NCI-H82 (cell line): ENCODE measurements at places on chromosomes 6 and 20.

- DNase-seq, result no peak
Observed at GRCh38 chr6:130814506-130814905, 12.7 kb upstream of the SMLR1 start.

GRCh38 chr20:15487030-15487429, 1086.2 kb downstream of the KIF16B start:
- DNase-seq, result no peak

DNA sequence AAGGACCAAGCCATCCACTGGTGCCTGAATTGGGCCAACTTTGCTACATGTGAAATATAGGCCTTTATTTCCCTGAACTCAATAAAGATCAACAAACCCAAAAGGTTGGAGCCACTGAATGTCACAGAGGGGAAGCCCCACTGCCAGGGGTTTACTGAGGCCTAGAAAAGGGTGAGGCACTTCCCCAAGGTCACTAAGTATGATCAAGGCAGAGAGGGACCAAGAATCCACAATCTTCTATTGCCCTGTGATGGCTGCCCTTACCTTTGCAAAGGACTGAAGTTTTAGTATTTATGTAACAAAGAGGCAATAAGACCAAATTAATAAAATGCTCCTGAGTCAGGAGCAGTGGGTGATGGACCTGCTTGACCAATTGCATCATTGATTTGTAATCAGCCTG, 18.0 kb downstream of the TREM1 start:
- DNase-seq, result no peak

GRCh38 chr6:105835373-105835772, 250.8 kb upstream of the PRDM1 start:
- DNase-seq, result peak; percentile 78

GRCh38 chr20:33113387-33113908, 34.0 kb downstream of the BPIFB4 start:
- no peak for DNase-seq

DNA sequence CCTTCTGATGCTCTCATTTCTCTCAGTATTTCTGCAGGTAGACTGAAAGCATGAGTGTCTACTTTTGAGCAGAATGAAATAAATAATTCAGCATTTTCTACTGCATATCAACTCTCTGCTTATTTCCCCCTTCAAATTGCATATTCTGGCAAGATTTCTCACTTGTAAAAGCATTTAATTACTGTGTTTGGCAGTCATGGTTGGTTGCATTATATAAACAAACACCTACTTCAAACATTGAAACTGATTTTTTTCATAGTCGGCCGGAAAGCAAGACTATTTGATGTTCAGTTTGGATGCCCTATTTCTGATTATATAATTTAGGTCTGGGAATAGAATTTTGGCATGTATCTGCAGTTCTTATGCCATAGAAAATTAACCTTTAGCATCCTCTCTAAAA, 73.1 kb downstream of the PLEKHG1 start:
- no peak for DNase-seq

DNA sequence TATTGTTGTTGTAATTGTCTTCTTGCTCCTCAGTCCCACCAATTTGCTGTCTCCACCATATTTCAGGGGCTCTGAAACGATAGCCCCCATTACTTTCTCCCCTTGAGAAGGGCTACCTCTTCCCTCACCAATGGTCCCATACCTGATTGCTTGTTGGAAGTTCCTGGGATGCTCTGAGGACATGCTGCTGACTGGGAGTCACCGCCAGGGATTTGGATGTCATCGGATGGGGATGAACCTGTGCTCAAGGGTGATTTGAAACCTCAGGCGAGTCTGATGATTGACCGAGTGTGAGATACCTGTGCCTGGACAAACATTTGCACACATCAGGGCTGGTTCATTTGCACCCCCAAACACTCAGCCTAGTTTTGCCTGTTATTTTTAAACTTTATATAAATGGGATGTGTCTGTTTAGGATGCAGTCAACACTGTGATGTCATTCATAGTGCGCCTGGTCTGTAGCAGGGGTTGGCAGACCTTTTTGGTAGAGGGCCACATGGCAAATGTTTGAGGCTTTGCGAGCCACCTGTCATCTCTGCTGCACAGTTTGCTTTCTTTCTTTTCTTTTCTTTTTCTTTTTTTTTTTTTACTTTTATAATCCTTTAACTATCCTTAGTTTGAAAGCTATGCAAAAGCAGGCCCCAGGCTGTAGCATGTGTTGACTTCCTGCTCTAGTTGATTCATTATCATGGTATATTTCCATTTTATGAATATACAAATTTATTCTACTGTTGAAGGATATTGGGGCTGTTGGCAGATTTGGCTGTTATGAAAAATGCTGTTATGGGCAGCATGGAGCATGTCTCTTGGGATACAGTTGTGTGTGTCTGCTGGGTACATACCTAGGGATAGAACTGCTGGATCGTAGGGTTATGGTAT, 118.5 kb upstream of the PHACTR3 start:
- DNase-seq, result no peak

DNA sequence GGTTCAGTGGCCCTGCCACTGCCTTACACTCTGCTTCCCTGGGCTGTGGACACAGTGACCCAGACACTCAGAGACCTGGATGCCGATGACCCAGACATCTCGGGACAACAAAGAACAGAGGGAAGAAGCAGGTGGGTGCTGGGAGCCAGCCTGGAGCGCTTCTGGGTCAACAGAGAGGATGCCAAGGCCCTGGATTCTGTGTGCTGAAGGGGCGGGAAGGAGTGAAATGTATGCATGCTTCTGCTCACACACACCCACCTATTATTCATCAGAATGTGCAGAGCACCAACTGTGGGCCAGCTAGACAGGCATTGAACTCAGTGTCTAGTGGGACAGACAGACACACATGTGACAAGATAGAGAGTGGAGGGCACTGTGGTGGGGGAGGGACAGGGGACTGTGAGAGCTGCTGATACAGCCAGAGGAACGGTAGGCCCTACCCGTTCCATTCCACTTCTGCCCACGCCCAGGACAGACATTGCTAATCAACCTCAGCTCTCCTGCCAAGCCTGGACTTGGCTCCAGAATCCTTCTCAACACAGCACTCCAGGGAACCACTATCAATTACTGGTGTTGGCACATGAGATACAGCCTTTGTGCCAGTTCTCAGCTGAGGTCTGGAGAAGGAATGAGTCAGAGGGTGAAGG, 20.2 kb downstream of the KCNK15 start:
- no peak for DNase-seq

DNA sequence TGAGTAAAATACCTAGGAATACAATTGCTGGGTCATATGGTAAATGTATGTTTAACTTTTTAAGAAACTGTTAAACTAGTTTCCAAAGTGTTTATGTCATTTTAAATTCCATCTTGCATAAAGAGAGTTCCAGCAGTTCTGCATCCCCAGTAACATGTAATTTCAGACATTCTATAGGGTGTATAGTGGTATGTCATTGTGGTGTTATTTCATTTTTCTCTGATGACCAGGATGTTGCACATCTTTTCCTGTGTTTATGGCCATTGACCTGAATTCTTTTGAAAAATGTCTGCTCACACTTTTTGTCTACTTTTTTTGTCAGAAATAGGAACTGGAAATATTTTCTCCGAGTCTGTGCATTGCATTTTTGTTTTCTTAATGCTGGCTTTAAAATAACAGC, 128.9 kb downstream of the TMEM200A start:
- DNase-seq, result no peak

DNA sequence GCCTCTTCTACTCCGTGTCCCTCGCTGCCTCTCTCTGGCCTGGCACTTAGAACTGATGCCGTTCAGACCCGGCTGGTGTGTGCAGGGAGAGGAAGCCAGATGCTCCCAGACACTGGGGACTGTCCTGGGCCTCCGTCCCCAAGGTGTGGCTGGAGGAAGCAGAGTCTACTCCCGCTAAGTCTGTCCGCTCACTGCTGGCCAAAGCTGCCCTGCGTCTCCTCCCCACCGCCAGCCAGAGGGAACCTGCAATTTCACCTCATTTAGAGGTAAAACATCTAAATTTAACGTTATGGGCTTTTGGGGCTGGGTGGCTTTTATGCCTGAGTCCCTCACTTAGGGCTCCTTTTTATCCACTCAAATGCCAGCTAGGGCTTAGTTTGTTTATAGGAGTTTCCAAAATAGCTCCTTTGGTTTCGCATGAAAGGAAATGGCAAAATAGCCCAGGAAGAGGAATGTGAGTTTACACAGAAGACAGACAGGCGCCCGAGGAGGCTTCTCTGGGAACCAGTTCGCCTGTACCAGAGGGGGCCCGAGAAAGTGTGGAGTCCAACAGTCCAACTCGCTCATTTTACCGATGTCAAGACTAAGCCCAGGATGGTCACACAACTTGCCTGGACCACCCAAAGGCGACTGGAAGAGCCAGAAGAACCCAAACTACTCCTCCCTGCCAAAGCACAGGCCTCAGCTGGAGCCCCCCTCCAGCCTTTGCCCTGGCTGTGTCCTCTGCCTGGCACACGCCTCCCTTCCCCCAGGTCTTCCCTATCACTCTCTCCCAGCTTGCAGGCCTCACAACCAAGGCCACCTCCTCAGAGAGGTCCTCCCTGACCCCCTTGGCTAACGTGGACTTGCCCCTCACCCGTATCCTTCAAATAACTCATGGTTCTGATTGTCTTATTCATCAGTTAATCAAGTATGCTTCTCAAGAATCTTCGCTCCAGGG, 54.5 kb downstream of the RIPOR3 start:
- DNase-seq, result no peak

DNA sequence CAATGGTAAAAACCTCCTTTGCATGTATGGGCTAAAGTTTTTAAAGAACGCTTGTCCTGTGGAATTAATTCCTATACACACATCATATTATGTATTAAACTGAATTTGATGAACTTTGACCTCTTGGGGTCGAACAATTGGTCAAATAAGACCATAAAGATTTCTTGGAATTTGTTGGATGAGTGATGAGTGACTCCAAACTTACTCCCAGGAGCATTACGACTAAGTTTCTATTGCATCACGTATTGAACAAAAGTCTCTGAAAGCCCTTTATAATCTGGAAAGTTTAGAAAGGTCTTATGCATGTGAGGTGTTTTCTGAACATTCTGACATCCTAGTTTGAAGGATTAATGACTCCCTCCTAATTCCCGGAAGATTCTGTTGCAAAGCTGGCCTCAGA, 126.9 kb upstream of the BMP5 start:
- no peak for DNase-seq

DNA sequence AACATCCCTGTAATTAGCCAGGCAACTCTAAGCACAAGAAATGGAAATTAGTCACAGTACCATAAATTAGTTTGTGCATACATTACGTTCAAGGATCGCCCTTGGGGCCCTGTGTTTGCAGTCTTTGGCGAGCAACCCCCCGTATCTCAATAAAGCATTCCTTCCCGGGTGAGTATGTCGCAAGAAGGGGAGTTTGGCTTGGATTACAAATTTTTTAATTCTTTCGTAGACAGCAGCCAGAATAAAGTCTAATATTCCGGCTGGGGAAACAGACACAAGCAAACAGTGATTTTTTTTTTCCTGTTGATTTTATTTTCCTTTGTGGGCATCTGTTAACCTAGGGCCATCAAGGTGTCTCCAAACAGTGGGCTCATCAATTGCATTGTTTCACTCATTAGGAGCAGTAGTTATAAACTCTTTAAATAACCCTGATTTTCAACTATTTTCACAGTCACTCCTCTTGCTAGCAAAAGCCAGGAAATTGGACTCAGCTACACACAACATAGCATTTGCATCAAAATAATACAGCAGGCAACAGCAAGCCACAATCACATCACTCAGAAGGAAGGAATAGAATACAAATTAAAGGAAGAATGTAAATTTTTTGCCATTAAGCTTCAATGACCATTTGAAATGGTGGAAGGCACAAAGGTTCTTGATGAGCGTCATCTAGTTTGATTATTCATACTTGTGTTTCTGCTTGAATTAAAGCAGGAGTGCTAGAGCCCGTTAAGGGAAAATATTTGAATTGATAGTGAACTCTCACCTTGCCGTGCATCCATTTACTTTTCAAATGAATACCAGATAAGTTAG, 85.3 kb downstream of the LINC00237 start:
- DNase-seq, result no peak

DNA sequence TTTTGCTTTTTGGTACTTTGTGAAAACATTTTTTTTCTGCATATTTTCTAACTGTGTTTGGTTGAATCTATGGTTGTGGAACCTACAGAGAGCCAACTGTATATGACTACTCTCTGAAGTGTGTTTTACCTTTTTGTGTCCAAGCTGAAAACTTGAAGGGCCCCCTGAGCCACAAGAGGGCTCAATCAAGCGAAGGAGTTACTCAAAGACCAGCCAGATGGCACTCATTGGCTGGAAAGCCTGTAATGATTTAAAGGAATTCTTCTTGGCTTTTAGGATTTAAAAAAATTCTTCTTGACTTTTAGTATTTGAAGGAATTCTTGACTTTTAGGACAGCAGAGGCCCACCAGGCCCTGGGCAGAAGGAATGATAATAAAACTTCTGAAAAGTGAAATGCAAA, 27.0 kb upstream of the ECI2 start:
- DNase-seq, result peak; percentile 29

DNA sequence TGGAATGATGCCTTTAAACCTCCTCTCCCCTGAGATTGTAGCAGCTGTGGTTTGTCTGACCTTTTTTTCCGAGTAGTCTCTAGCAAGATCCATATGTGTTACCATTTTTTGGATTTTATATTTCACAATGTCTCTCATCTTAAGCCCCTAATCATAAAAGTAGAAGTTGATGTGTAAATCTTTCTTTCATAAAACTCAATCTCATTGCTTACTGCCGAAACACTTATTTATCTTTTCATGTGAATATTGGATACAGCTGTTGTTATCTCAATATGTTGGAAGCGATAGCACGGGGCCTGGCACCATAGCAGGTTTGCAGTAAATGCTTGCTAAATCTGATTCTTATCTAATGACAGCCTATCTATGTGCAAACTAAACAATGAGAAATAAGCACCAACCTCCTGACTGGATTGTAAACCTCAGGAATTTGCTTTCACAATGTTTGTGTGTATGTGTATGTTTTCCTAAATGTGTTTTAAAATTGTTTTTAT, 14.2 kb downstream of the SMPDL3A start:
- DNase-seq, result no peak

- DNase-seq, result peak; percentile 66
Observed at GRCh38 chr6:30724906-30725667, 4.9 kb downstream of the TUBB start.

DNA sequence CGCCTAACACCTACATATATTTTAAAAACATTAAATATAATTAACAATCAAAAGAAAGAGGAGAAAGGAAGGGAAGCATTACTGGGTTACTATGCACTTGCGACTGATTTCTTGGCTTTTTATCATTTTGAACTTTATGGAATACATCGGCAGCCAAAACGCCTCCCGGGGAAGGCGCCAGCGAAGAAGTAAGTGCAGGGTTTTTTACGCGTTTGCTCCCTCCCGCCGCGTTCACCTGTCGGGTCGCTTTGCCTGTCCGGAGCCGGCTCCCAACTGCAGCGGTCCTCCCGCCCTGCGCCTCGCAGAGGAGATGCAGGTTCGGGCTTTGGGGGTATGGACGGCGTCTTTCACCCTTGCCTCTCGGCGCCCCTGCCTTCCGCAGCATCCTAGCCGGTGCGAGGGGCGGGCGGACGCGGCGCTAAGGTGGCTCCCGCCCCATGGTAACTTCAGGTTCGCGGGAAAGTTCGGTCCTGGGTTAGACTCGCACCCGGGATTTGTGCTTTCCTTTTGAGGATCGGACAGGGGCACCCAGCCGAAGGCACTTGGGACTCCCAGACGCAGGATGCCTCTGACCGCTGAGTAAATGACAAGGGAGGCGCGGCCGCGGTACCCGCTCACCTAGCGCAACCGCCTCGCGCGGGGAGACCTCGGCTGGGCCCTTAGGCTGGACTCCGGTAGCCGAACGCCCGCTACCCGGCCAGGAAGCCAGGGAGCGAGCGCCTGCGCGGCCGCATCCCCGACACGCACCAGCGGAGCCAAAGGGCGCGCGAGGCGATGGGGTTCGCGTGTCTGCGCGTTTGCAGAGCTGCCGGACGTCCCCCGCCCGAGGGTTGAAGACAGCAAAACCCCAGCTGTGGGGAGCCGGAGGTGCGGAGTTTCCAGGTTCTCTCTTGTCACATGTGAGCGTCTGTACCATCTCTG, 891 bp downstream of the RSPO3 start:
- peak; percentile 33 for DNase-seq
